Chondrocyte (in vitro differentiated cells): ENCODE measurements at places on chromosomes 13 and 19. TPM values are rescaled to one million over a fixed set of nuclear protein-coding genes. Genes with fewer than 3 reads are reported as not detected.
A peak's percentile ranks its signal among the peaks of the same experiment; 100 is the strongest.

- no peak for DNase-seq
- H3K27me3 ChIP-seq: no peaks in the 10 kb centered on the region
- H3K36me3 ChIP-seq: no peaks in the 10 kb centered on the region
- no peak overlapping the region for H3K4me3 ChIP-seq
These were observed 1584.2 kb downstream of the SLITRK1 start for GRCh38 chr13:82298106-82298505.

The BEST2 gene
- not detected in 3 replicates for total RNA-seq

The TEX29 gene
- 0.59 to 0.94 TPM (median 0.70 TPM) in 3 replicates for total RNA-seq

DNA sequence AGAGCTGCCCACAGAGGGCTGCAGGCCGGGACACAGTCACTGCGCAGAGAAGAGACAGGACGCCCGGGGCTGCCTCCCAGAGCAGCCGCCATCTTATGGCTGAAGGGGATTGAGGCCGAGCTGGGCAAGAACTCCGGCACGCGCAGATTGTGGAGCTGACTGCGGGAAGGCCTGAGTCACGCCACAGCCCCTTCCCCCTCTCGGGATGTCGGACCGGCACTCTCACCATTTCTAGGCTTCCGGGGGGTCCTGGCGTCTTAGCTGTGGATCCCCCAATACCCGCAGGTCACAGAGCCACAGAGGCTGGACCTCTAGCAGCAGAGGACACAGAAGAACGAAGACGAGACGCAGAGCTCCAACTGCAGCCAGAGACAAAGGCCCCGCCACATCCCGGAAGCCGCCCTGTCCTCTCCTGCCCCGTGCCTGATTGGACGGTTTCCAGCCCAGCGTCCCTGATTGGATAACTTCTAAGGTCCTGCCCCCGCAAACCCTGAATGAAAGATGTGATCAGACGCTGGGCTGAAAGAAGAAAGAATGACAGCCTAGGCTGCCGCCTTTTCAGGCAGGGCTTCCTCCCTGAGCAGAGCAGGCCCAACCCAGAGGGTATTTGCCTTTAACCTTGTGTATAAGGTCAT, at the start of gene ZNF43:
TSS of gene ZNF43 (minus strand) at position 373 of the 635 bp plus-strand sequence. CDS start at position 229, 144 bp downstream.
- H3K4me3 ChIP-seq: peak within 1 kb of the TSS; percentile 100
- peaks cover 16% of the 10 kb centered on the region for H3K4me1 ChIP-seq
- H3K27ac ChIP-seq: peak within 1 kb of the TSS; percentile 100
- peak; percentile 97 for DNase-seq
- peaks cover 19% of the 10 kb centered on the region for H3K36me3 ChIP-seq

- peaks cover 2% of the 10 kb centered on the region for H3K4me1 ChIP-seq
- H3K27me3 ChIP-seq: peaks cover 20% of the 10 kb centered on the region
- DNase-seq: no peak
- H3K27ac ChIP-seq: no peak overlapping the region
- H3K36me3 ChIP-seq: no peaks in the 10 kb centered on the region
These were observed 5.4 kb upstream of the CAMSAP3 start for GRCh38 chr19:7590256-7590655.

GRCh38 chr19:46950526-46951170, 69.0 kb upstream of the NPAS1 start:
- H3K4me3 ChIP-seq: no peak overlapping the region
- no peaks in the 10 kb centered on the region for H3K27me3 ChIP-seq
- DNase-seq: no peak
- peaks cover 4% of the 10 kb centered on the region for H3K36me3 ChIP-seq

The MAB21L1 gene
- total RNA-seq: 0.07 to 7.9 TPM in 2 of 3 replicates, not detected in the other

- H3K27me3 ChIP-seq: peaks cover 12% of the 10 kb centered on the region
- H3K27ac ChIP-seq: no peak overlapping the region
- no peaks in the 10 kb centered on the region for H3K36me3 ChIP-seq
- DNase-seq: no peak
- no peak overlapping the region for H3K4me3 ChIP-seq
- peaks cover 3% of the 10 kb centered on the region for H3K4me1 ChIP-seq
These were observed 21.9 kb downstream of the IQCN start for GRCh38 chr19:18252370-18252717.

The C19orf73 gene
- total RNA-seq: 1.1 to 1.7 TPM (median 1.6 TPM) in 3 replicates

DNA sequence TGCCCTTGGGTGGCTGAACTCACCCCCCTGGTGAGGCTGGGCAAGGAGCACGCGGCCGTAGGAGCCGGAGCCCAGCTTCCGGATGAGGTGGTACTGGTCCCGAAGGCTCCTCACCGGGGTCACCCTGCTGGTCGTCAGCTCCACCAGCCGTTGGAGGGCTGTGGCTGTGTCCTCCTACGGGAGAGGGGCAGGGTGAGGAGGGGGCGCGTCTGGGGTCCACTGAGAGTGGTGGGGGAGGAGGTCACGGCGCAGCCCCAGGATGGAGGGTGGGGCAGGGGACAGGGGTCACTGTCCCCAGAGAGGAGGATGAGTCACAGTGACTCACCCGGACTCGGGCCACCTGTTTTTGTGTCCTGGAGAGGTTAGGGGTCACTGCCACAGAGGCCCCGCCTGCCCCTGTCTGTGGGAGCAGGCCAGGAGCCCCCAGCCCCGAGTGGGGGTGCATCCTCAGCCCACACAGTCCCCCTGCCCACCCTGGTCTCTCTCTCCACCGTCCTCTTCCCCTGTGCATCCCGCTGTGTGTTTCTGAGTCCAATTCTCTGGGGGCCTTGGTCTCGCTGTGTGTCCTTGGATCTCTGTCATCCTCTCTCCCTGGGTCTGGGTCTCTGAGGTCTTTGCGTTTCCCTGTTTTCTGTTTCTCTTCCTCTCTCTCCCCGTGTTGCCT, 435 bp downstream of the SBK3 start:
- H3K27me3 ChIP-seq: no peaks in the 10 kb centered on the region
- no peaks in the 10 kb centered on the region for H3K36me3 ChIP-seq
- H3K27ac ChIP-seq: no peak overlapping the region
- no peak overlapping the region for H3K4me3 ChIP-seq
- no peak for DNase-seq
- H3K4me1 ChIP-seq: peaks cover 33% of the 10 kb centered on the region

GRCh38 chr13:32038343-32038742, 6.8 kb downstream of the FRY start:
- DNase-seq: no peak
- H3K27ac ChIP-seq: no peak overlapping the region
- H3K36me3 ChIP-seq: peaks cover 3% of the 10 kb centered on the region

The SULT2A1 gene
- not detected in 3 replicates for total RNA-seq

GRCh38 chr13:33352526-33352925, 67.0 kb upstream of the STARD13 start:
- DNase-seq: no peak
- no peaks in the 10 kb centered on the region for H3K36me3 ChIP-seq
- H3K4me3 ChIP-seq: no peak overlapping the region
- no peak overlapping the region for H3K27ac ChIP-seq
- no peaks in the 10 kb centered on the region for H3K27me3 ChIP-seq

- H3K27ac ChIP-seq: no peak within 1 kb of the TSS
- H3K36me3 ChIP-seq: no peaks in the 10 kb centered on the region
- H3K4me1 ChIP-seq: no peaks in the 10 kb centered on the region
- peaks cover 16% of the 10 kb centered on the region for H3K27me3 ChIP-seq
- H3K4me3 ChIP-seq: no peak within 1 kb of the TSS
These were observed at the start of gene KLK2 for GRCh38 chr19:50873056-50873455. TSS of gene KLK2 (plus strand) at chr19:50873439. CDS start at chr19:50873474, 35 bp downstream.

- H3K36me3 ChIP-seq: no peaks in the 10 kb centered on the region
- no peaks in the 10 kb centered on the region for H3K4me1 ChIP-seq
- peaks cover 4% of the 10 kb centered on the region for H3K27me3 ChIP-seq
- no peak overlapping the region for H3K27ac ChIP-seq
- H3K4me3 ChIP-seq: no peak overlapping the region
These were observed 9.0 kb upstream of the ATXN8OS start for GRCh38 chr13:70098669-70099068.

- no peaks in the 10 kb centered on the region for H3K36me3 ChIP-seq
- no peak overlapping the region for H3K27ac ChIP-seq
- no peaks in the 10 kb centered on the region for H3K4me1 ChIP-seq
- no peak overlapping the region for H3K4me3 ChIP-seq
- peaks cover 5% of the 10 kb centered on the region for H3K27me3 ChIP-seq
These were observed 88.3 kb downstream of the RAP2A start for GRCh38 chr13:97522243-97522642.
